ENCODE measurements at places on chromosomes 12 and 14.

DNA sequence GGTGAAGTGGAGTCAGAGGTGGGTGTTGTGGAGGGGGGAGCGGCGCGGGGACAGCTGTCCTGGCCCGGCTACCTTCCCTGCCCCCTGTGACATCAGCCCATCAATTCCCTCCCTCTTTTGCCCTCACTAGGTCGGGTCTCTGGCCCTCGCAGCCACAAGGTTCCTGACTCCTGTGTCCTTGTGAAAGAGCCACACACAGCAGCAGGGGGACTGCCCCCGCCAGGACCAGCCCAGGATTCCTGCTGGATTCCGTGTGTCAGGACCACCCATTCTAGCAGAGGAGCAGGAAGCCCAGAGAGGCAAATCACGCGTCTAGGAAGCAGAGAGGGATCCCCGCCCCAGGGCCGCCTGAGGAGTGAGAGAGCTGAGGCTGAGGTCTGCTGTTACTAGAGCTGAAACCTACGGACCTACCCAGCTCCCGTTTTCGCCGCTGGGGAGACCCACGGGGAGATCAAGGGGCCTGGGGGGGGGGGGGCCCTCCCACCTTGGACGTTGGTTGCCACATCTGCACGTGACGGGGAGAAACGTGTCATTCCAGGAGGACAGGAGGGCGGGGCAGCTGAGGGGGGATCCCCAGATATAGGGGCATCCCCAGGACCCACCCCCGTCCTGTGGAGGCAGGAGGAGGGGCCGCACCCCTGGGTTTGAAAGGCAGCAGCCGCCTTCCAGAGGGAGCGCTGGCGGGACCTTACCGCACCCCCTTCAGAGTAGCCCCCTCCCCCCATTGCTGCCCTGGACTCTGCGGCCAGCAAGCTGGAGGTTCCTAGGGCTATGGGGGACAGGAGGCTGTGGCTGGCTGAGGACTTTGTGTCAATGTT, 12.5 kb upstream of the INF2 start:
- peak; percentile 86 for DNase-seq

DNA sequence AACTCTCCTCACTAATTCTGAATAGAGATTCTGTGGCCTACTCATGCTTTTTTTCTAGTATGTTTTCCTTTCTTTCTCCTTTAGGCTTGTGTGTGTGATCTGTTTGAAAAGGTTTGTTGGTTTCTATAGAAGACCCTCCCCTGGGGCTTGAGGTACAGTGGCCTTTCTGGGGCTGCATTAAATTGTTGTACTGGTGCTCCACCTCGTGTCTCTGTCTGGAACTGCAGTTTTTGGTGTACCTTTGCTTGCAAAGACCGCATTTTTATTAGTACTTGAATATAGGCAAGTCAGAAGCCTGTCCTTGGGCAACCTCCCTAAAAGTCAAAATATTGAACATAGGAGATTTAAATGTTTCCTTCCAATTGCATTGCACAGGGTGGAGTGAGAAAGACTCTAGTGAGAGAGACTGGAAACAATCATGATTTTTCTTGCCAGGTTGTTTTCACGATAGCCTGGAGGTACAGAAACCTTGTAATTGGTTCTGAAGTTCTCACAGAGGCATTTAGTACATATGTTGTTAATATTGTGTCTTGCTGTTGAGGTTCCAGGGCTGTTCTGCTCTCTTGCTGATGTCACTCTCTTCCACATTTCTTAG, 39.0 kb downstream of the SLCO1B1 start:
- peak; percentile 70 for DNase-seq

- DNase-seq, result no peak
Observed at GRCh38 chr14:50318031-50318626, 6.0 kb downstream of the DMAC2L start.

DNA sequence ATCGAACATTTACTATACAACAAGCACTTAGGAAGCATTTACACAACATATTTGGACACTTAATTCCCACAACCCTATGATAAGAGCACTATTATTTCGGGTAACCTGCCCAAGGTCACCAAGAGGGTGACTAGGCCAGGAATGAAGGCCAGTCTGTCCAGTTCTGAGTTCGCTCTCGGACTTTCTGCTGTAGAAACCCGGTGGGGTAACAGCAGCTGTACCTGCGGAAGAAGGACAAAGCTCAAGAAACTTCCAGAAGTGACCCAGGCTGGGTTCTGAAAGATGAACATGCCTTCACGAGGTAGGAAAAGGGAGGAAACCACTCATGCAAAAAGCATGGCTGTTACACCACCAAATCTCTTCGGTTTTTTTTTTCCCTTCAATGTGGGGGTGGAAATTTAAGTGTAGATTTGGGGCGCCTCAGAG, 10.8 kb downstream of the PLA2G1B start:
- DNase-seq, result no peak

DNA sequence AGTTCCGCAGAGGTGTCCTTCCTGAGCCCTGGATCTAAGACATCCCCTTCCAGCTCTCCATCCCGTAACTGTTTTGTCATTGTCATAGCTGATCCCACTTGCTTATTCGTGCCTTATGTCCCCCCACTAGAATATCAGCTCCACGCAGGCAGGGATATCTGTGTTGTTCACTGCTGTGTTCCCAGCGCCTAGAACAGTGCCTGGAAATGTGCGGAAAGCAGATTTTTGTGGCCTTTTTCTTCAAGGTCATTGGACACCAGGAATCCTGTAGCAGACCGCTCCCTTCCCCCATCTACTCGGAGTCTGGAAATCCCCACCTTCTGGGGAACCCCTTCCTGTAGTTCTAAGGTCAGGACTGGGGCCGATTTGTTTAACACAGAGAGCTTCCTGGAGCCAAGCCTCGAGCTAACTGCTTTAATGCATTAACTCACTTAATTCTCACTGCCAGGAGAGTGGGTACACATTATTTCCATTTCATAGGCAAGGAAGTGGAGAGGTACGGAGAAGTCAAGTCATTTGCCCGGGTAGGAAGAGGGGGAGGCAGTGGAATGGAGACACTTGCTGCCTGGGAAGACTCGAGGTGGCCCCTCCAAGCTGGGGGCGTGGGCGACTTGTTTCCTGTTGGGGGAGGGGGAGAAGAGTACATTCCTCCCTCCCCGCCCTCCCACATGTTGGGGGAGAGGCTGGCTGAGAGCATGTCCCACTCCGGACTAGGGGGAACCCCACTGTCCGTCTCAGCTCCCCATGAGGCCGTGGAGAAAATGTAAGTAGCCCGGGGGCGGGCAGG, 1.2 kb upstream of the SH2B3 start:
- DNase-seq, result peak; percentile 89

GRCh38 chr14:22890416-22890815, 7.4 kb downstream of the REM2 start:
- DNase-seq, result no peak

DNA sequence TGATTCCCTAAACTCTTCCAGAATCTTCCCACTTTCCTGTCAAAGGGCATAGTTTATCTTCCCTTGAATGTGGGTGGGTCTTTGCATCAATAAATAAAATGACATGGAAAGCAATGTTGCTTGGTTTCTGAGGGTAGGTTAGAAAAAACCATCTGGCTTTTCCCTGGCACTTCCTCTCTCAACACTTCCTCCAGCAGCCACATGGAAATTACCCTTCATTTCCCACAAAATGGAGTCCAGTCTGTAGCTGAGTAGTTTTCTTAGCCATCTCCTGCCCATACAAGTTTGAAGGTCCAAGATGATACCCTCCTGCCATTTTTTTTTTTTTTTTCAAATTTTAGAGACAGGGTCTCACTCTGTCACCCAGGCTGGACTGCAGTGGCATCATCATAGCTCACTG, 11.1 kb upstream of the NDUFA12 start:
- DNase-seq, result no peak

DNA sequence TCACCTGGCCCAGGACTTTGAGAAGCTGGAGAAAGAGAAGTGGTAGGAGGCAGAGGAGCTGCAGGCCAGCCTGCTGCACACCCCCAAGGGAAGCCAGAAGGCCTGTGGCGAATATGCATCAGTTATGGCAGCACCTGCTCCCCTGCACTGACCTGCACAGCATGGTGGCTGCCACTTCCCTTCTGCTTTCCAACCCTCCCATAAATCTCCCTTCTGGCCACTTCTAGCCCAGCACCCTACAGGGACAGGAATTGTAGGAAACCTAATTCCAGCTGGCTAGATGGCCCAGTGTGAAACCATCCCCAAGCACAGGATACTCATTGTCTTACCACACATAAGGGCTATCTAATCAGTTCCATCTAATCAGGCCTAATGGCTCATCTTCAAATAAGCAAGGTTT, 136.3 kb downstream of the TBX3 start:
- no peak for DNase-seq

- DNase-seq, result no peak
Observed at GRCh38 chr12:101650346-101651117, 46.9 kb upstream of the CHPT1 start.

- no peak for DNase-seq
Observed at GRCh38 chr12:60421741-60422140, 825.9 kb downstream of the SLC16A7 start.

DNA sequence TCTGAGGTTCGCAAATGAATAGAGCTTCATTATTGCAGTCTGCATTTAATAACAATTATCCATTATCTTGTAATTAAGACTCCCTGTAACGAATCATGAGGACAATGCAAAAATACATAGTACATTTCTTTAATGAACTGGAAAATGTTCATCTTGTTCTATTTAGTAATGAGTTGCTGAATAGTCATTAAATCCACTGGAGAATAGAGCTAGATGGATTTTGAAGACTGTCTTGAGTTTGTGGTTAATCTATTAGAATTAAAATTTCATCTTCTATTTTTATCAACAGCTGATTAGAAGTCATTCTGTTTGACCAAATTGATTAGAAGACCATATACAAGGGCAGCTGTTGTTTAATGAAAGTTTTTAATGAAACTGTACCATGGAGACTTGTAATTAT, 107.2 kb downstream of the DERA start:
- DNase-seq, result no peak

DNA sequence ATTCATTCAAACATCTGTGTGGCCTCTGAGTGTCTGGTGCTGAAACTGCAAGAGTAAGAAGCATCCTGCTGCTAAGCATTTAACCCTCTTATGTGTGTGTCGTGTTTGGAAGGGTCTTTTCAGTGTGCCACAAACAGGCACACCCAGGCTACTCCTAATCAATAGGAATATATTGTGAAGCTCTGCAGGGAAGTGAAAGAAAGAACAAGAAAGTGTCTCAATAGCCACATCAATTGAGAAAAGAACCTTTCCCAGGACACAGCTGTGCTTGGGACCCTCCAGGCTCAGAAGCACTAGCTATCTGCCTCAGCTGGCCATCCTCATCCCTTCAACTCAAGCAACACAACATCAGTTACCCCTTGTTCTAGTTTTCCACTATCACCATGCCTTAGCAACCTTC, 13.4 kb upstream of the KRAS start:
- no peak for DNase-seq

GRCh38 chr12:65311260-65311659, 32.8 kb downstream of the MSRB3 start:
- no peak for DNase-seq

DNA sequence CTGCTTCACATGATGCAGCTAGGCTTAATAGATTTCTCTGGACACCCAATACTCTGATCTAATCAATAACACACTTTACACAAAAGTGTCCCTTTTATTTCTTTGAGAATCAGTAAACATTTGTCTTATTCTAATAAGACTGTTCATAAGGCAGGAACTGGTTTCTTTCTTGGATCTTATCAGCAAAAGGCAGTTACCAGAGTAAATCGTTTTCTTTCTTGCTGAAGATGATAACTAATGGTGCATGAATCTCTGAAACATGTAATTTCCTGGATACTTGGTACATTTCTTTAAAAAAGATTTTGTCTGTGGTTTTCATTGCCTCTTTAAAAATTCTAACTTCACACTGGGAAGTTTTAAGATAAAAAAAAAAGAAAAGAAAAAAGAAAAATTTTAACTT, 39.6 kb downstream of the WIF1 start:
- no peak for DNase-seq

GRCh38 chr12:66612090-66612775, 66.6 kb downstream of the GRIP1 start:
- no peak for DNase-seq

GRCh38 chr12:77599782-77600467, 230.8 kb upstream of the NAV3 start:
- DNase-seq, result no peak

GRCh38 chr14:68634332-68634731, 158.5 kb downstream of the ZFP36L1 start:
- DNase-seq, result no peak

DNA sequence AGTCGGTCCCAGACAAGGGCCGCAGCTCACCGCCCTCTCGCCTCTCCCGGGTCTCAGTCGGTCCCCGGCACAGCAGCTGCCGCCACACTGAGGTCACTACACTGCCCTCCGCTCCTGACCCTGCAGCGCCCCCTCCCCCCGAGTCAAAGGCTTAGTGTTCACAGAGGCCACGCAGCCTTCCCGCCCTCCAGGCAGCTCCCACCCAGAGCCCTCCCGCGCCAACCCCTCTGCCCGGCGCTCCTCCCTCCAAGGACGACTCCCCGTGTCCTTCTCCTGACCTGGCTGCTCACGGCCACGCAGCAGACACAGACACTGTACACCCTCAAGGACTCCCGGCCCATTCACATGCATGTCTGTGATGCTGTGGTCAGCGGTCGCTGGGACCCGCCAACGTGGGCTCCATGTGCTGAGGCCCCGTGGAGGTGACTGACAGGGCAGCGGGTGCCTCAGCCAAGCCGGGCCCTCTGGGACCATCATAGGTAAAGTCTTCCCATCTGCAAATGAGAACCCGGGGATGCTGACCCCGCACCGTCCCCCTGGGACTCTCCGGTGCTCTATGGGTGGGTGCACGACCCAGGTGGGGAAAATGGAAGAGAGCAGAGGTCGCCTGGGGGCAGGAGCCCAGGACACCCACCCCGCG, 16.3 kb upstream of the GALNT9 start:
- no peak for DNase-seq

- DNase-seq, result no peak
Observed at GRCh38 chr12:72547573-72547972, 275.4 kb downstream of the TRHDE start.

- DNase-seq, result no peak
Observed at GRCh38 chr12:75783093-75783877, 248.3 kb downstream of the PHLDA1 start.

DNA sequence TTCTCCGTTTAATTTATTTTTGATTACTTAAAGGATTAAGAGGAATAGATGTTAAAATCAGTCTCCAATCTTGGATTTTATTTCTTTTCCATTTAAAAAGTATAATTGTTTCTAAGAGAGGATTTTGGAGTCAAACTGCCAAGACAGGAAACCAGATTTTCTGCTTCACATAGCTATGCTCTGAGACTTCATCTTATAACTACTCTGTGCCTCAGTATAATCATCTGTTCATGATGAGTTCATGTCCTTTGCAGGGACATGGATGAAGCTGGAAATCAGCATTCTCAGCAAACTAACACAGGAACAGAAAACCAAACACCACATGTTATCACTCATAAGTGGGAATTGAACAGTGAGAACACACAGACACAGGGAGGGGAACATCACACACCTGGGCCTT, 9.0 kb upstream of the TAS2R31 start:
- no peak for DNase-seq
